HepG2 (cell line): ENCODE measurements at places on chromosomes 4 and X.

- H3K27me3 ChIP-seq = no peaks in the 10 kb centered on the region
- no peak overlapping the region for H3K4me3 ChIP-seq
- no peaks in the 10 kb centered on the region for H3K36me3 ChIP-seq
Observed at GRCh38 chr4:185941461-185941860, 127.5 kb upstream of the TLR3 start.

DNA sequence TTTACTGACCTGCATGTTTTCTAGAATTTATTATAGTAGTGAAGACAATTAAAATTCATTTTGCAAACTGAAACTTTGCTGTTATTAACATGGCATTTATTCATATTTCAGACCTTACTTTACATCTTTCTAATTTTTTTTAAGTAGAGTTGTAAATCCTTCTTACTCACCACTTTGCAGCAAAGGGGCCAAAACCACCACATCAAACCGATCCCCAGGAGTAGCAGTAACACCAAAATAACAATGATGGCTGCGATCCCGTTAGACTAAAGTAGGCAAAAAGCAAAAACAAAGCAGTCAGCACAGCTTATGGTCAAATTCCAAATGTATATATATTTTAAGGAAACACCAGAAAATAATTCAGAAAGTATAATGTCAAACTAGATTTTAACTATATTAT lies 64.7 kb downstream of the ANTXR2 start:
- DNase-seq = no peak
- H3K4me3 ChIP-seq = no peak overlapping the region
- H3K36me3 ChIP-seq = no peaks in the 10 kb centered on the region
- no peaks in the 10 kb centered on the region for H3K27me3 ChIP-seq
- peaks cover 15% of the 10 kb centered on the region for H3K4me1 ChIP-seq

GRCh38 chr4:145829629-145830395 lies 108.8 kb downstream of the ZNF827 start:
- H3K4me1 ChIP-seq = no peaks in the 10 kb centered on the region
- peaks cover 5% of the 10 kb centered on the region; the same call in 1 of the 3 replicates for H3K36me3 ChIP-seq
- H3K27me3 ChIP-seq = no peaks in the 10 kb centered on the region

- no peaks in the 10 kb centered on the region for H3K4me1 ChIP-seq
- H3K27ac ChIP-seq = no peak overlapping the region
- peaks cover 4% of the 10 kb centered on the region; the same call in 1 of the 3 replicates for H3K36me3 ChIP-seq
- no peak for DNase-seq
- H3K27me3 ChIP-seq = no peaks in the 10 kb centered on the region
Observed at GRCh38 chr4:152831416-152831815, 51.7 kb downstream of the ARFIP1 start.

DNA sequence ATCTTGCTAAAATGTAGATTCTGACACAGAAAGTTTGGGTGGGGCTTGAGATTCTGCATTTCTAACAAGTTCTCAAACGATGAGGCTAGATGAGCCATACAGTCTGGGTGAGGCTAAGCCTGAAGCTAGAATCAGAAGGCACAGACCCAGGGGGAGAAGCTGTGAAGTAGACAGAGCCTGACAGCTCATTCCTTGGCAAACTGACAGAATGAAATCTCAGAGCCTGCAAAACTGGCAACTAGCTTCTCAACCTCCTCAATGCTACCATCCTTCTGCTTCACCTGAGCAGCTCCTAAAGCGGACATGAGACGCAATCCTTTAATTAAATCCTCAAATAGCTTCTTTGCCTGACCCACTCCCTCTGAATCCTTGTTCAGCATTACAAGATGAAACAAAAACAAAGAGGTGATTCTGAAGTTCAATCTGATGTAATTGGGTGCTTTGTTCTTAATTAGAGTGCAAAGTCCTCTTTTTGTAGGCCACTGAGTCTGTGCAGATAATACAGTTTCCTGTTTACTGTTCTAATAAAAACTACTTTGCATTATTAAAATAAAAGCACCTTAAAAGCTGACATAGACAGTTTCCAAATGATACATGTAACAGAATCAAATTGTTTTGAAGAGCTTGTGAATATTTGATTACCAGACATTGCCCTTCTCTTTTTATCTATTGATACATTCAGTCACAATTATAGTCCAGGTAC lies 71.0 kb upstream of the BMP2K start:
- no peak overlapping the region for H3K4me3 ChIP-seq
- peak; percentile 10 for DNase-seq
- peaks cover 22% of the 10 kb centered on the region for H3K4me1 ChIP-seq
- H3K27me3 ChIP-seq = no peaks in the 10 kb centered on the region

GRCh38 chr4:86556791-86557415 lies 37.2 kb upstream of the PTPN13 start:
- H3K27me3 ChIP-seq = no peaks in the 10 kb centered on the region
- H3K27ac ChIP-seq = no peak overlapping the region
- H3K36me3 ChIP-seq = no peaks in the 10 kb centered on the region
- no peak overlapping the region for H3K4me3 ChIP-seq
